ENCODE measurements at places on chromosomes 11 and 22.

- DNase-seq, result no peak
These were observed 687.8 kb downstream of the FAM181B start for GRCh38 chr11:82045748-82046457.

- no peak for DNase-seq
These were observed 299.3 kb upstream of the DDI1 start for GRCh38 chr11:103737037-103737622.

- no peak for DNase-seq
These were observed 7.9 kb upstream of the KLHDC7B start for GRCh38 chr22:50537765-50538164.

GRCh38 chr11:2539371-2540222 is 94.8 kb downstream of the KCNQ1 start:
- no peak for DNase-seq

GRCh38 chr11:76628408-76628947 is 42.1 kb downstream of the LRRC32 start:
- DNase-seq, result no peak
